Activated naive CD8-positive, alpha-beta T cell treated with anti-CD3 and anti-CD28 coated beads for 36 hours (primary cell): ENCODE measurements at places on chromosomes 1 and 21.

- DNase-seq: no peak
Observed at GRCh38 chr1:97925151-97925550, 4.3 kb upstream of the DPYD start.

DNA sequence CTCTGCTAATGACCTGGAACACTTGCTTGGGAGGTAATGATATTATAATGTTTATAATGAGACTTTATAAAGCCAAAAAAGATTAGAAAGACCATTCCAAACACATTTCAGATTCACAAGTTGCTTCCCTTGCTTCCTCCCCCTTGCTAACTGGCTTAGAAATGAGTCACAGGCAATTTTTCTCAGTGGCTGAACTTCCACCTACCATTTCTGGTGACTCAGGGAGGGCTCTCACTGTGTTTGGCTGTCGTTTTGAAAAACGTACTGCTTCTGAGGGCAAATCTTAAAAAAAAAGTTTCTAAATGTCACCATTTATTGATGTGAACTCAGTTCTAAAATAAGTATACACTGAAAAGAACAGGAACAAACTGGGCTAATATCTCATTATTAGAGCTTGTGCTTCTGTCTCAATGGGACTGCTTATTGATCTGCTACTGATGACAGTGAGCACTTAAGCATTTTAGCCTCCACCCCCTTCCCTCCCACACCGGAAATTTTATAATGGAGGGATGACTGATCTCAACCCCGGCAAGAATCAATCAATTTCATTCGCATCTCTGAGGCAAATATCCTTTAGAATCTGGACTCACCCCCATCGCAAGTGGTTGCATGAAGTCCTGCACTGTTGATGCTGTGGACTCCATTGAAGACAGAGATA lies 278.3 kb downstream of the KCTD3 start:
- DNase-seq: no peak

DNA sequence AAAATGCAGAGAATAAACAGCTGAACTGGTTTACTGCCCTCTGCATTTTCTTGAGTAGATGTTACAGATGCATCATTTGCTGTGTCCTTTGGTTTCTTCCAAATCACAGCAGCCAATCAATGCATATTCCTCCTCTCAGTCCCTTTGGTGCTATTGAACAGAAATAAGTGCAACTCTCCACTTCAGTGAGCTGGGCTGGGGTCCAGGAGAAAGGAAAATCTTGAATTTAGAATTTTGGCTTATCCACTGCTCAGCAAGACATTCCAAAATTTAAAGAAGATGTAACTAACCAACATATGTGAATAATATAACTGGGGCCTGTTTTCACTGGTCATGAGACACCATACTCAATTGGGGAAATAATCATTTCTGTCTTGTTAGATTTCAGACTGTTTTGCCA lies 39.2 kb downstream of the PRMT6 start:
- no peak for DNase-seq

DNA sequence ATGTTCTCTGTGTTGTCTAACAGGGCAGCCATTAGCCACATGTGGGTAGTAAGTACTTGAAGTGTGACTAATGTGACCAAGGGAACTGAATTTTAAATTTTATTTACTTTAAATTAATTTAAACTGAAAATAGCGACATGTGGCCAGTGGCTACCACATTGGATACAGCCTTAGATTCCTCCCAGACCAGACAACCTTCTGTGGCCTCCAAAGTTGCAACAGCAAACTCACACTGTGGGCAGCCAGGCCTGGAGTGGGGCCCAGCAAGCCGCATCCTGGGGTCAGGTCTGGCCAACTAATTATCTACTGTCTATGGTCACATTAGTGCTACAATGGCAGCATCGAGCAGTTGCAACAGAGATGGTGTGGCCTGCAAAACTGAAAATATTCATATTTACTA lies 11.7 kb downstream of the EIF2D start:
- DNase-seq: no peak

- peak; percentile 29 for DNase-seq
Observed at GRCh38 chr1:153774780-153775457, at the start of gene SLC27A3. SLC27A3 (plus strand) TSS chr1:153775407; CDS start chr1:153775498, 91 bp downstream.
